ENCODE measurements at places on chromosomes 5 and 9.

- DNase-seq = no peak
Measured at GRCh38 chr9:125460346-125460745, 198.7 kb downstream of the GAPVD1 start.

DNA sequence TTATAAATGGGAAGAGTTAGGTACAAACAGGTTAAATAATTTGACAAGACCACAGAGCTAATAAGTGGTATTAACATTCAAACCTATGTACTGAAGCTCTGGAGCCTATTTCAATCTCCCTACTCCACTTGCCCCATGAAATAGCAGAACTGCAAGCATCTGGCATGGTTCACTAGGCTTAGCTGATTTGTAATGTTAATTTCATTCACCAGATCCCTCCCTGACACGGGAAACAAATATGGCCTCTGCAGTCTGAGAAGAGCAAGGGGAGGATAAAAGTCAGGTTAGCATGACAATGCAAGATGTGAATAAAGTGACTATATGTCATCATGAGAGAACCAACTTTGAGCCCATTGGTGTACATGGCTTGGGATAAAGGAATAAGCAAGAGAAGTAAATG, 428.8 kb downstream of the BRINP1 start:
- no peak for DNase-seq

GRCh38 chr9:110763568-110763967, 95.0 kb downstream of the MUSK start:
- no peak for DNase-seq

- no peak for DNase-seq
Measured at GRCh38 chr9:32677931-32678330, 42.5 kb upstream of the TAF1L start.

DNA sequence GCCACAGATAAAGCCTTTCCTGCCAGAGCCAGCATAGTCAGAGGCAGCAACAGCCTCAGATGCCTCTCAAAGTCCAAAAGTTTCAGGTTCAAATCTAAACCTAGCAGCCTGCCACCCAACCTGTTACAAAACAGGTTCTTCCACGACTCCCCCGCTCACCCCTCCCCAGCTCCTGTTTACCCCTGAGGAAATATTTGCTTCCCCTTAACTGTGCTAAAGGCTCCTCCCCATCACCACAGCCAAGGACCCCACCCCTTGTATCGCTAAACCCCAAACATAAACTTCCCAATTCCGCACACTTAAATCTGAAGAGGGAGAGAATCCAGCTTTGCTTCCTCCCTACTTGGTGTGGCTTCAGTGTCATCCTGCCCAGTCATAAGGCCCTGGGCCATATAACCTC, 15.4 kb upstream of the VDAC1 start:
- DNase-seq = no peak

- no peak for DNase-seq
Measured at GRCh38 chr9:34744295-34745221, 34.6 kb upstream of the CCL21 start.

DNA sequence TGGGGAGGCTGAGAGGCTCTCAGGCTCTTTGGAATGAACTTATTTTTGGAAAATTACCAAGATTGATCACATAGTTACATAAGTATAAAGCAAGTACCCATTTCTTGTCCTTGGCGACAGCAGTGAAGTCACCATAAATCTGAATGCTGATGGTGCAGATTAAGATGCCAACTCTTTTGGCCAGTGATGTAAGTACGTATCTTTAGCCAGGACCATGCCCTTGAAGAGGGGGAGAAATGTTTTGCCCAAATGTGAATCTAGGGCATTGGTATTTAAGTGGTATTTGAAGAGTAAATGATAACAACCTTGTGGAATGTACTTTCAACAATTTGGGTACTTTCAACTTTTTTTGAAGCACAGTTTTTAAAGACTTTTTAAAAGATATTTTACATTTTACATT, 68.2 kb upstream of the RAD23B start:
- DNase-seq = no peak

- DNase-seq = no peak
Measured at GRCh38 chr9:121690316-121690715, 38.9 kb downstream of the DAB2IP start.

DNA sequence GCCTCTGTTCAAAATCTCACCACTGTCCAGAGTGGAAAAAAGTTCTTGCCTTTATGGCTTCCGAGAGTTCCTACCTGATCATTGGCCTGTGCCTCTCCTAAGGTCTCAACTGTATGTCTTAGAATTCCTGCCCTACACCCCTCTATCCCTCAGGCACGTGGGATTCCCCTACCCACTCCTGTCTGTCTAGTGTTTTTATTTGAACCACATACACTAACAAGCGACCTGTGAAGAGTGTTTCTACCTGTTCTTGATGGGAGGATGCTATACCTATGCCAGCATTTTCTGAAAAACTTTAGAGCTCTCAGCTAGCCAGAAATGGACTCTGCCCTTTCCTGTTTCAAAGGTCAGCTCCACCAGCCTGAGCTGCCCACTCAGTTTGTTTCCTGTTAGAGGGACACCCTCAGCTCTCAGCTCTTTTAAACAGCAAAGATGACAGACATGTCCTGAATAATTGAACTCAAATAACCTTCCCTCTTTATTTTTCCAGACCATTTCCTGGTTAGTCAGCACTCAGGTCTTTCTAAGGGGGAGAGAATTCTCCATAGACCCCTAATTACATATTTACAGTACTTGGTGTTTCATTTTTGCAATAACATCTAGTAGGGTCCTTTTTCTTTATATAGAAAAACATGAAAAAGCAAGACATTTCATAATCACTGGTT, 214.8 kb downstream of the AOPEP start:
- no peak for DNase-seq

- DNase-seq = no peak
Measured at GRCh38 chr5:3736926-3737325, 141.3 kb downstream of the IRX1 start.

DNA sequence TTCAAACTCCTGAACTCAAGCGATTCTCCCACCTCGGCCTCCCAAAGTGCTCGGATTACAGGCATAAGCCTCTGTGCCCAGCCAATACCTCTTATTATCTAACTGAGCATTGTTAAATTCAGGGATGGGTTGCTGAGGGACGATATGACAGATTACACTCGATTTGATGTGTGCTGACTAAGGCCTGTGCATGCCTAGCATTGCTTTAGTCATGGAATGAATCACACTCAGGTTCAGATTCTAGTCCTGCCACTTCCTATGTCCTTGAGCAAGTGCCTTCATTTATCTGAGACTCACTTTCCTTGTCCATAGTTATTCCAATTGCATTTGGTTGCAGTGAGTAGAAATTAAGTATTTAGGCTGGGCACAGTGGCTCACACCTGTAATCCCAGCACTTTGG, 19.5 kb downstream of the THBS4 start:
- no peak for DNase-seq

DNA sequence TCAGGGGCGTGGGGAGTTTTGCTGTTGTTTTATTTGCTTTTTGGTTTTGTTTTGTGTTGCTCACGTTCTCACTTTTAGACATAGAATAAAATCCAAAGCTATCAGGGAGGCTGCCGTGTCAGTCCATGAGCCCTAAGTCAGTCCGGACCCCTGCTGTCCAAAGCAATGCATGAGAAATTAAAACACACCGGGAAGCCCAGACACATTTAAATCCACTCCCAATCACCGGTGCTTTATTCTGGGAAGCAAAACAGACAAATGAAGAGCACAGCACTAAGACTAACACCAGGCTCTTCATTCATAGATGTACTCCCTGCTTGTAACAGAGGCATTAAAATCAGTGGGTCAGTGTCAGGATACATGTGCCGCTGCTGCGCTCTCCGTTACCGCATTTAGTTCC, 180.9 kb downstream of the IRX2 start:
- DNase-seq = no peak

- no peak for DNase-seq
Measured at GRCh38 chr5:178569485-178569884, 20.7 kb downstream of the COL23A1 start.

GRCh38 chr9:6664204-6664680, 18.7 kb upstream of the GLDC start:
- DNase-seq = no peak

- no peak for DNase-seq
Measured at GRCh38 chr5:159695741-159696294, 220.5 kb upstream of the ADRA1B start.

DNA sequence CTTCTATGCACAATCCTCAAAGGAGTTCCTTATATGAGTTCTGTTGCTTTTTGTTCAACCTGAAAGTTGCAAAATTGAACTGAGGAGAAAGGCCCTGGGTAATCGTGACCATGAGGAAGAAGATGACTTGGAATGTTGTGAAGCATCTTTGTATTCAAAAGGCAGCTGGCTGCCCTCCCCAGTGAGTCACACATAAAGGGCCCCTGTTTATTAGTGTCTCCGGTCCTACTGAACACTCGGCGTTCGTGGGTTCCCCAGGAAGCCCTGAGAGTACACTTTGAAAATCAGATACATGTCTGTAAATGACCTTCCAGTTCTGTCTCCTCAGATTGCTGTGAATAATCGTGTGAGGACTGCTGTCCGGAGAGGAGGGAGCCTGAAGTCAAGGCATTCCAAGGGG, 73.6 kb downstream of the C9orf153 start:
- DNase-seq = no peak

DNA sequence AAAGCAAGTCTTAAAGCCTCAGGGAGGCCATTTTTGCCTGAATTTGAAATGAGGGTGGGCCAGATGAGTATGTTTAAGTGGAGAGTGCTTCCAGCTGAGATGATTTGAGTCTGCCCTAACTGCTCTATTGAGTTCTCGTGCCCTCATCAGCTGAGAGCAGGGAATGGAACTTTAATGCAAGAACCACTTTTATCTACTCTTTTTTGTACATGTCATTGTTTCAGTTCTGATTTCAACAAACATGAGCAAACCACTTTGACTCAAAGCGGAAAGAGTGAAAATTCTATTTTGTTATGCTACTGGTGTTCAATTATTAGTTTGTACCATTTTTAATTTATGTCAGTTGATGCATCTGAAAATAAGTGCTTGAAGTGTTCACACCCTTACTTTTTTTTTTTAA, 35.8 kb downstream of the DCAF10 start:
- DNase-seq = no peak

- no peak for DNase-seq
Measured at GRCh38 chr9:69888856-69889585, 68.4 kb downstream of the CFAP95 start.

GRCh38 chr5:102893942-102894341, 138.8 kb downstream of the PAM start:
- DNase-seq = no peak

GRCh38 chr5:111720333-111720890, 36.6 kb downstream of the NREP start:
- no peak for DNase-seq

DNA sequence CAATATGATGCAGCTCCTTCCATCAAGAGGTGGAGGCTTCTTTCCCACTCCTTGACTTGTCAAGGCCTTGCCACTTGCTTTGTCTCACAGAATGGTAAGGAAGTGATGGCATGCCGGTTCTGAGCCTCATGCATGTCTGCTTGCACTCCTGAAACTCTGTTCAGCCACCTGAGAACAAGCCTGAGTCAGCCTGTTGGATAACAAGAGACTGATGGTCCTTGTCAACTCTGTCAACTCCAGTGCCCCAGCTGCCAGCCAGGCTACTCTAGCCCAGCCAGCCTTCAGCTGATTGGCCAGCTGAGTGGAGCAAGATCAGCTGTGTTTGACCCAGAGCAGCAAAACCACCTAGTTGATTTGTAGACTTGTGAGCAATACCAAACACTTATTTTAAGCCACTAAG, 4.4 kb upstream of the TENT4A start:
- no peak for DNase-seq

GRCh38 chr9:112894041-112894440, 3.4 kb upstream of the SLC46A2 start:
- no peak for DNase-seq

DNA sequence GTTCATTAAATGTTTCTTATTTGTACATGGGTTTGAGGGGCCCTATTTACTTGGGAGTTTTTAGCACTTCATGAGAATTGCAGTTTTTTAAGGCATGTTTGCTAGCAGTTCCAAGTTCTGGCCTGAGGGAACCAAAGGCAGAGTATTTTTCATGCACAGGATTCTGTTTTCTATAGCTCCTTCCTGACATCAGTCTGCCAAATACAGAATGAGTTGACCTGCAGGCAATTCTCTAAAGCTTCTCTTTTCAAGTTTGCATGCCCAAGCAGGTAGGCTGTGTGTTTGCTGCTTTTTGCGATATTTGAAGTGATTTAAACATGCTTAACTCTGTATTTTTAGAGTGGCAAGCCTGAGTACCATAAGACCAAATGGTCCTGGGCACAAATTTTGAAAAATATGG, 75.8 kb downstream of the AOPEP start:
- no peak for DNase-seq

DNA sequence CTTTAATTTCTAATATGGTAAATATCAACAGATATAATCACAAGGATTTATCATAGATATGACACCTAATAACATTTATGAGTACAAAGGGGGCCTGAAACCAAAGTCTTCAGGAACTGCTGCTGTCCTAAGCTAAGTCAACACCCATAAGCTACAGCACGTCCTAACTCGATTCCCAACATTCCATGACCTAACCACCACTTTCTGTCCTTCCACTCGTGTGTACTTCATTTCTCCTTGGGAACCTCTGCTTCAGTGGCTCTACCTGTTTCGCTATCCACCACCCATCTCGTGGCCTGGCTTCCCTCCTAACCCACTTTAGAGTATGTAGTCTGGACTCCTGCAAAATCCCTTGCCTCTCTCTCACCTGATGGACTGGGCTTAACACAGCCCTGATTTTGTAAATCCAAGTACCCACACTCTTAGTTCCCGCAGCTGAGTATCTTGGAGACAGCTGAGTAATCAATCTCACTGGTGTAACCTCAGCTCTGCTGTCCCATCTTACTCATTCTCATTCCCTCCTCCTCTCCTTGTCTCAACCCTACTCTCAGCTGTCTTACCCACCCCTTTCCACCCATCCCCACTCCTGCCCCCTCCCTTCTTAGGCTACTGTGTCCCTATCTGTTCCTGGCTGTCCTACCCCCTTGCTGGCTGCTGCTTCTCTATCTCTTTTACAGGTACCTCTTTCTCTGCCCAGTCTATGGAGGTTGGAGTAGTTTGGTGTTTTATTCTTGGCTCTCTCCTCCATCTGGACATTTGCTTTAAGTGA, 101.8 kb downstream of the MAST4 start:
- no peak for DNase-seq

GRCh38 chr5:107505763-107506534, 164.8 kb downstream of the EFNA5 start:
- no peak for DNase-seq

DNA sequence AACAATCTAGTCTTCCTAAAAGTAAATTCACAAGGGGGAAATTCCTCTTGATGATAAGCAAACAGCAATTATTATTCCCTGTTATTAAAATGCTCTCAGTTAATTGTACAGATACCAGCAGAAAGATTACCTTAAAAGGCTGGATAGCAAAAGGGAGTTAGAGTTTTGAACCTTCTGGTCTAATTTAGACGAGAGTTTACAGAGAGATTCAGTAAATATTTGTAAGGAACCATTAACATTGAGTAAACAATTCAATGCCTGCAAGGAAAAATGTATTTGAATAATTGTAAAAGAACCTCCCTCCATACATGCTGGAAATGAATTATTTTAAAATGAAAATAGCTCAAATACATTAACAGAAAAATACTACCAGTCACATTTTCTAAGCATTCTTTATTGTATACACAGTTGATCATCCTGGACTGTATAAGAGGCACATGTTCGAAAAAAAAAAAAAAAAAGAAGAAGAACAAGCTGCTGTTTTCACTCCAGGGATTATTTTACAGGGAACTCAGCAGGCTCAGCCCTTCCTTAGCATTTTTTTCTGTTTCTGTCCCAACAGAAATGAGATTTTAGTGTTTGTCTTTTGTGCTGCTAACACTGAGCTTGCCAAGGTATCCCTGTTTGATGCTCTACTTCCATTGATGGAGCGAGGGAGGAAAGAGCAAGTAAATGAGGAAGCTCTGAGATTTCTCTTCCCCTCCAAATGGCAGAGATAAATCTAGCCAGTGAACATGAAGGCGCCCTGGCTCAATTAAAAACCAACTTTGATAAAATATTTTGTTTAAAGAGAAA, 141.1 kb downstream of the ENC1 start:
- DNase-seq = no peak

All from iPS DF 6.9 (cell line).